ENCODE measurements at places on chromosomes 5 and 9.

- DNase-seq: no peak
These were observed 73.8 kb upstream of the SLIT3 start for GRCh38 chr5:169374761-169375160.

DNA sequence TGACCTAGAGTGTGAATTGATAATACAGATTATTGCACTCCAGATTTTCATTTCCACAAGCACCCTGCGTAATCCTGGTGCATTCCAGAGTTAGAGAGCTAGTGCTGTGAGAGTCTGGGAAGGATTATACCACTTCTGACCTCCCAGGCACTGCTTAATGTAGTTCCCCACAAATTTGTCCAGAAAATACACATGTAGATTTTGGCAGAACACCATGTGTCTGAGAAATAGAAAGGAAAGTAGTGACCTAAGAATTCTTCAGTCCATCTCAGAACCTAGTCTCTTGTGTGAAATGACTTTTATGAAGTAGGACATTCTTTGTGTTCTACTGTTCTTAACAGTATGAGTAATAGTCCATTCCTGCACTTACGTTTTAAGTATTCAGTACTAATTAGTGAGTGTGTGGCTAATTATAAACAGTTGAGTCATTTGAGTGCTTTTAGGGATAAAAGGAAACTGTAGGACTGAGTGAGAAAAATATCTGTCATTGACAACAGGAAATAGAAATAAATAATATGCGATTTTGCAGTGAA is 27.8 kb upstream of the PTPDC1 start:
- no peak for DNase-seq

- no peak for DNase-seq
These were observed 9.9 kb downstream of the C9orf85 start for GRCh38 chr9:71921190-71921814.

GRCh38 chr5:123438244-123438643 is 15.0 kb upstream of the CEP120 start:
- DNase-seq: peak; percentile 47

GRCh38 chr5:34656700-34657273 is 659 bp downstream of the RAI14 start:
- DNase-seq: peak; percentile 30

DNA sequence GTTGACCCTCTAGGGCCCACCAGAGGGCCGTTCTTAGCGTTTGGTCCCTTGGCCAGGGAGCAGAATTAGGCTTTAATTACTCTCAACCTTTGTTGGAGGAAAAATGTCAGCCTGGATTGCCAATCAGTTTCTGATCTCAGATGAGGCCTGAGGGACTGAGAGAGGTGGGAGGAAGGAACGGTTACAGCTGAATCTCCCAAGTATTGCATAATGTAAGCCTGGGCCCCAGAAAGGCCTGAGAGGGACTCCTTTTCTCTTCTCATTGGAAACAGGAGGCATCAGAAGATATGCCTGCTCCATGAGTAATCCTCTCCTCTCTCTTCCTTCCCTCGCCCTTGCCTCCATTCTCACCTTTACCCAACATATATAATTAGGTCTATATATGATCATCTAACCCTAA is 105.7 kb downstream of the INSYN2B start:
- no peak for DNase-seq

GRCh38 chr9:3441197-3441816 is 84.5 kb downstream of the RFX3 start:
- peak; percentile 60 for DNase-seq

- peak; percentile 6 for DNase-seq
These were observed 896 bp upstream of the PCSK5 start for GRCh38 chr9:75889577-75889976.

DNA sequence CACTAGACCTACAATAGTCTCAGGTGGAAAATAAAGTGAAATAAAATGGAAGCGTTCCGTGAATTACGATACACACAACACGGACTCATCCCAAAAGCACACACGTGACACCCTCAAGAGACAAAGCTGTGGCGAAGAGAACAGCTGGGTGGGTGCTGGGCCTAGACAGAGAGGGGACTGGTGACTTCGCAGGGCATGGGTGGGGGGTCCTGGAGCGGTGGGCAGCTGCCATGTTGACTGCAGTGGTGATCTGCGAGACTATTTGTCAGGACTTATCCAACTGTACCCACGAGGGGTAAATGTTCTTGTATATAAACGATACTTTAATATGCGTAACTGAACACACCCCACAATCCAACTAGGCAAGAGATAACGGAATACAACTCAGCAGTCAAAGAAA is 52.0 kb downstream of the GOLM1 start:
- DNase-seq: no peak

DNA sequence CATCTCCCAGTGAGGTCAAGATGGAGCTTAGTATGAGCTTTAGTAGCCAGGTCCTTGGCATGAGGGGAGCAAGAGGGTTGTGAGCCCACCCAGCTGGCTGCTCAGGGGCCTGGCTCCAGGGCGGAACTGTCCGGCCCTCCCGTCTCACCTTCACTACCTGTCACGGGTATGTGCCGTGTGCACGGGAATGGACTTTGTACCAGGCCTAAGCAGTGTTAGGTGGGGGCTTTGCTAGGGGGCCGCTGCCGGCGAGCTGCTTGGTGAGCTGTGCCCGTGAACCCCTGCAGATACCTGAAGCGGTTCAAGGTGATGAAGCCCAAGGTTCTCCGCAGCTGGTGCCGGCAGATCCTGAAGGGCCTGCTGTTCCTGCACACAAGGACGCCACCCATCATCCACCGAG is 46.7 kb downstream of the WNK2 start:
- no peak for DNase-seq

DNA sequence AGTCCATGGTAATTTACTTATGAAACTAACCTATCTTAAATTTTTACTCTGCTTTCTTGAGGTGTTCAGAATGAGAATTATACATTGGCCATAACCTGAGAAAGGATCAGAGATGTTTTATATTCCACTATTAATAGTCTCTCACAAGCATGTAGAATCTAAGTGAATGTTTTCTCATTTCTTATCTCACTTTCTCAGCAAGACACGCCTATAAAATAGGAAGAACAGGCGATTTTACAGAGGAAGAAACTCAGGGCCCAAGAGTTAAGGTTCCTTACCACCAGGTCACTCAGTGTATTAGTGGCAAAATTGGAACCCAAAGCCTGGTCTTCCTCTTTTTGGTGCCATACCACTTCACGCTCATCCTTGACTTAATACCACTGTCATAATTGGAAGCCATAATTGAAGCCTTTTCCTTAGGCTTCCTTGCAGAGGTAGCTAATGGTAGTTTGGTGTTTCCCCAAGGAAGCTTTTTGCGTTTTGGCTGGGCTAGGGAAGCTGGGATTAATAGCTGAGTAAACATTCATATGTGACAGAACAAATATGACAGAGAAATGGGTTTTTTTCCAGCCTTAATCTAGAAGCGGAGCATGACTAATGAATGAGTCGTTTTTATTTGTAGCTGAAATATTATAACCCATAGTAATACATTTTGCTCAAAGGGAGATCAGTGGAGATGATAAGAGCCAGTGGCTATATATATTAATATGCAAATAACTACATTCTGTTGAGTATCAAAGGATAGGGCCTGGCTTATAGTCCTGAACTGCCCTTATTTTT is 16.9 kb downstream of the HMGXB3 start:
- DNase-seq: no peak

DNA sequence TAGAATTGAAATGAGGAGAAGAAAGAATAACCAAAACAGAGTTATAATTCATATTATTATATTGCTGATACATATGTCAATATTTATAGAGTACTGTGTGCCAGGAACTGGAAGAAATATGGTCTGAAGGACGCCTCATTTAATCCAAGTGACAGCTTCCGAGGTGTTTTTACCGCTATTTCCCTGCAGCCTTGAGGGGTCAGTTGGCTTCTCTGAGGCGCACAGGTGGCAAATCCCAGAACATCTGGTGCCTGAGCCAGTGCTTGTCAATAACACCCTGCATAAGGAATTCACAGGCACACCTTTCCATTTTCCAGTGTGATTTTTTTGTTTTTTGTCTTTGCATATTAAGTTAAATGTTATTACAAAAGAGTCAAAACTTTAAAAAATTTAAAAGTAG is 43.3 kb upstream of the CTSL start:
- DNase-seq: no peak

- no peak for DNase-seq
These were observed 8.3 kb upstream of the SCGB3A1 start for GRCh38 chr5:180599590-180599914.

DNA sequence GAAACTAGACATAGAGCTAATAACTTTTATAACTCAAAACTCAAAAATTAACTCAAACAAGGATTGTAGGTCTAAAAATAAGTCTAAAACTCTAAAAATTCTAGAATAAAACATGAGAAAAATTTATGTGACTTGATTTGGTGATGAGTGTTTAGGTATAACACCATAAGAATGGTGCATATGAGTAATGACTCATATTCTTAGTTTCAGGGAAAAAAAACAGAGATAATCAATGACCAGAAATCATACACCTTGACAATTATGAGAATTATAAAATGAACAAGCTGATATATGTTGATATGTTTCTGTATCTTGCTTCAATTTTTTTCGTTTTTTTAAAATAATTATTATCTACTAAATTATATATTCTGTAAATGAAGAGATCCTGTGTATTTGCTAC is 541.2 kb downstream of the PTPRD start:
- no peak for DNase-seq

DNA sequence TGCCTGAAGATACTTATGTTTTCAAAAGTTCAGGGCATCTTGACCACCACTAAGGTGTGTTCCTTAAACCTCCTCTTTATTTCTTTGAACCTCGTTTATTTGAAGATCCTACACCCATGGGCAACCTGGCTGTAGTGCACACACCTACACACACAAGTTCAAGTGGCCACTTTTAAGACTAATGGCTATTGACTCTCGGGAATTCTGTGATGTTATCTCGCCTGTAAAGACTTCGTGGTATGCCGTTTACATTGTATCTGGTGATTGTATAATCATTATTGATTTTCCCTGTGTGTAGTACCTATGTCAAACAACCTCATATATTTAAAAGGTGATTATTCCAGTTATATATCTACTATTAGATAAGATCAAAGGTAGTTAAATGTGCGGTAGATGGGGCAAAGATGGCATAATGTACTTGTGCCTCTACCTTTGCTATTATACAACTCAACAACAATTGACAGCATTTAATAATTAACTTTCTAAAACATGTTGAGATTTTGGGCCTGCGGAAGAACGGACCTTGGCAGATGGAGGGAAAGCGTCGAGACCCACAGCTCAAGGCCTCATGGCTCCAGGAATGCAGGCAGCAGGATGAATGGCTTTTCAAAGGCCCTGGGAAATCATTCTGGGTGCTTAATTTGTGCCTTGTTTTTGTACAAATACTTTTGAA is 51.4 kb upstream of the IRX2 start:
- no peak for DNase-seq

DNA sequence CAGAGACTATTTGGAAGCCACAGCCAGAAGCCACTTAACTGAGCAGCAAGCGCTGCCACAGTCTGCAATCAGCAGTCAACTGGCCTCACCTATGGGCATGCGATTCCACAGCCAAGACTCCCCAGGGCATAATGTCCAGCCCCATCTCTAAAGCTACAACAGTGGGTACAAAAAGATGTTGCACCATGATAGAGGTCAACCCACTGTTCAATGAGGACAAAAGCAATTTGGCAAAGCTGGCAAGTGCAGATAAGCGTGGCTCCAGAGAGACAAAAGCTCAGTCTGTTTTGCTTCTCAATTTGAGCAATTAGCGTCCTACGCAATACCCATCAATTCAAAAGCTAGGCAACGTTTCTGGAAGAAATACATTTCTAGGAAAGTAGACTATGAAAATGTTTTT is 3.2 kb downstream of the TAS2R1 start:
- no peak for DNase-seq

- no peak for DNase-seq
These were observed 1420.1 kb upstream of the ACO1 start for GRCh38 chr9:30964332-30964731.

DNA sequence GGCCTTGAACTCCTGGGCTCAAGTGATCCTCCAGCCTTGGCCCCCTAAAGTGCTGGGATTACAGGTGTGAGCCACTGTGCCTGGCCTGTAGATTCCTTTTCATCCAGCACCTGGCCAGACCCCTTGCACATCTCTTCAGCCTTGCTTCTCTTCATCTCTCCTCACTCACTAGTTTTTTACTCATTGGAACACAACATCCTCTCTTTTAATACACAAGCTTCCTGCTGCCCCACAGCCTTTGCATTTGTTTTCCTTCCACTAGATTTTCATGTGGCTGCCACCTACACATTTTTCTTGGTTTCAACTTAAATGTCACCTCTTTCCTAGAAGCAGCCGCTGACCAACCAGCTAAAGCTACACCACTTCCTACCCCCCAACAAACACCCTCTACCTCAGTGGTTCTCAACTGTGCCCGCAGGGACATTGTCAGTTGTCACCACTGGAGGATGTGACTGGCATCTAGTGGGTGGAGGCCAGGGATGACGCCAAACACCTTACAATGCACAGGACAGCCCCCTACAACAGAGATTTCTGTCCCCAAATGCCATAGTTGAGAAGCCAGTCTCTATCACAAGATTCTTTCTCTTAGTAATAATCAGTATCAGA is 33.7 kb downstream of the HAVCR1 start:
- DNase-seq: peak; percentile 82

- no peak for DNase-seq
These were observed 52.1 kb downstream of the AQP7 start for GRCh38 chr9:33350310-33350709.

Data from activated CD4-positive, alpha-beta T cell treated with anti-CD3 and anti-CD28 coated beads for 48 hours (primary cell).